Bronchial epithelial cell (primary cell): ENCODE measurements at places on chromosomes 3 and 15.

DNA sequence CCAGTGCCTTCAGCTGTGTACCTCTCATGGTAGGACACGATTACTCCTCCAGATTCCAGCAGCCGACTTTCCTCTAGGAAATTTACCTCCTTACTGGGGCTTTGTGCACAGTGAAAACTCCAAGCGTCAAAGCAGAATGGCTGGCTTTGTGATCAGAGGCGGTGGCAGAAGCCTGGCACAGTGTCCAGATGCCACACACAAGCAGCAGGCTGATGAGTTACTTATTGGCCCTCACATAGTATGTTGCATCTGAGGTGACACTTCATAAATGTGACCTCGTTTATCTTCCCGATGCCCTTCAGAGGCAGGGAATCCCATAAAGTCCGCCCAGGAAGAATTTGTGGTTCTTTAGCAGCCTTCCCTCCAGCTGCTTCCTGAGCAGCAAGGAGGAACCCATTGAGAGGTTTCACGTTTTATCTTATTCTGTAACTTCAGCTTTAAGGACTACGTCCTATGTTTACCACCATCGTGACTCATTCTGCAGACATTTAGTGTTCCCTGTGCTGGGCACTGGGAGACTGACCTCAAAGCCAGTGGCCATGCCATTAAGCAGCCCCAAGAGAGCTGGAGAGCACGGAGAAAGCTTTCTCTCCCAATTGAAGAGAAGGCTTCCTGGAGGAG is 107.1 kb upstream of the C15orf61 start:
- DNase-seq, result peak; percentile 28

DNA sequence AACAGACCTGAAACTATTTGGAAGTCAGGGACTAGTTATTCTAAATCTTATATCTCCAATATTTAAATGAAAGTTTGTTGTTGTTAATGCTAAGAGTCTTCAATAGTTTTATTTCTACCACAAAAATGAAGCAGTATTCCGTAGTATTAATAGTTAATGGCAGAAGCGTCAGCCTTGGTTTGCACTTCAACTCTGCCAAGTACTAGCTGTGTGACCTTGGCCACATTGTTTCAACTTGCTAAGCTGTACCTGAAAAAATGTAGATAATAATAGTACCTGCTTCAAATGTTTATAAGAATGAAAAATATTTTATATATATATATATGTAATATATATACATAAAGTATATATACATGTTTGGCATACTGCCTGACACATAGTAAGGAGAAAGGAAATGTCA is 354.6 kb upstream of the SATB1 start:
- DNase-seq, result no peak

DNA sequence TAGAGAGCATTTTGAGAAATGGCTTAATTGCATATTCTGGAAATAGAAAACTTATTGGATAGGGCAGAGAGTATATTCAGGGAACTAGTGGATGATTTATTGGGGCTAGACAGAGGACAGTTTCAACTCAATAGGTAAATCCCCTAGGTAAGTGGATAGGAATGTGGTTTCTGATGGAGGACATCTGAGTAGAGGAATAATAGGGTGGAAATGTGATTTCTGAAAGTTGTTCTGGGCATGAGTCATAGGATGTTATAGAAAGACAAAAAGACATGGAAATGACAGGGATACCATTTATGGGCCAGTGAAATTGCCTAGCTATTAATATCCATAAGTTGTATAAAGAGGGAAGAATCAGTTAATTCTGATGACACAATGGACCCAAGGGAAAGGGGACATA is 563.3 kb upstream of the GOLIM4 start:
- DNase-seq, result peak; percentile 43

GRCh38 chr3:57078344-57078634 is 17.8 kb downstream of the SPATA12 start:
- DNase-seq, result peak; percentile 22

GRCh38 chr3:105533960-105534359 is 167.3 kb downstream of the ALCAM start:
- no peak for DNase-seq

DNA sequence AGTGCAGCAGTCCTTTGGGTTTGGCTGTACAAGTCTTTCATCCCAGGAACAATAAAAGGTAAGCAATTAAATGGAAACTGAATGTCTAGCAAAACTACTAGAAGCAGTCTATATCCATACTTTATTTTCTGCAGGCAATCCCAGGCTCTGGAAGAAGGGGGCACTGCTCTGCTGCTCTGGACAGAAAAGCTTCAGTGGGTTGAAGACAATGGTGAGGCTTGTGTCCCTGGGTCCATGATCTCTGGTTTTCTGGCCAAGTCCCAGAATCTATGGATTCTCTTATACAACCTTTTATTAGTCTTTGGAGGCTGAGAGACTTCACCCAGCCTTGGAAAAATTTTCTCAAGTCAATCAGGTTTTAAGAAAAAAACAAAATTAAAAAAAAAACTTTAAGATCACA is 35.6 kb downstream of the SCAP start:
- DNase-seq, result peak; percentile 15
